Lung microvascular endothelial cell (primary cell): ENCODE measurements at places on chromosomes 3 and 15.
A peak's percentile ranks its signal among the peaks of the same experiment; 100 is the strongest.

GRCh38 chr3:16616083-16616482 is 10.9 kb upstream of the DAZL start:
- DNase-seq: no peak

- DNase-seq: no peak
Measured at GRCh38 chr15:93671387-93671943, 559.9 kb upstream of the MCTP2 start.

DNA sequence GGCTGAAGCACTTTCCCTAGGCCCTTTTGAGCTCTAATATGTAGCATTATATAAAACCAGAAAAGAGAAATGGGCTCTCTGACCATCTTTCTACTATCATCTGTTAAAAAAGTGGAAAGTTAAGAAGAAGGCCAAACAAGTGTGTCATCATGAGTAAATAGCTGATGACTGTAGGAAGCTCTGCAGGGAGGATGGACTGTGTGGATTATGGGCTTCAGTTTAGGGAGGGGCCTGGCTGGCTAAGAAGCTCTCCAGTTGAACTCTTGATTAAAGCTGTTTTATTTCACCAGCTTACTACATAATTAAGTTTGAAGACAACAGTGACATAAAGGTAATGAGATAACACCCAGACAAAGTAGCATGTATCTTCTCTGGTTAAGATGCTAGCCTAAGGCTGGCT is 30.6 kb downstream of the INTS14 start:
- DNase-seq: peak; percentile 28

- DNase-seq: no peak
Measured at GRCh38 chr3:23612296-23612891, 193.4 kb upstream of the UBE2E1 start.

DNA sequence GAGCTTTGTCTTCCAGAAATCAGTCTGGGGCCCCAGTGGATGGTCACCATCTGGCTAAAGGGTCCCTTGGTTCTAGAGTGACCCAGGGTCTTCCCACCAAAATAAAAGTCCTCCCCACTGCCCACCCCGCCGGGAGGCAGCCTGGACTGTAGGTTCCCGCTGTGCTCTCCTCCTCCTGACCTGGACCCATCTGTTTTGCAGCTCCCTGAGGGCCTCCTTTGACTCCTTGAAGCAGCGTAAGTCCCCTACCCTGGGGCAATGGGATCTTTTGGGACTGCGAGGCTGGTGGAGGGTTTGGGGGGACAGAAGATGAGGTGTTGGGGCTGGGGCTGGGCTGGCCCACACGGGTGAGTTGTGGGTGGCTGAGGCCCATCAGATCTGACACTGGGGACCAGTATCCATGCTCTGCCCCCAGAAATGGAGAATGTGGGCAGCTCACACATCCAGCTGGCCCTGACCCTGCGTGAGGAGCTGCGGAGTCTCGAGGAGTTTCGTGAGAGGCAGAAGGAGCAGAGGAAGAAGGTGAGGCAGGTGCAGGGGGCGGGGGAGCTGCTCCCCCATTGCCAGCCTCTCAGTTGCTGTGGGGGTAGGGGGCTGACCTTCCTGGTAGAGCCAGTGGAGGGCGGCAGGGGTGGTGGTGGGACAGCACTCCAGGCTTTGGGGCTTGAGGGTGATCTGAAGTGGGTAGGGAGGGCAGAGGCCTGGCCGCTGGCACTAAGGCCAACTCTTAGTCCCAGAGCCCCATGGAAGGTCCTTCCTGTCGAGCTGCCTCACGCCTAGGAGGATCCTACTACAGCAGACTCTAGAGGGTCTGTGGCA is 30.4 kb downstream of the PSTPIP1 start:
- DNase-seq: no peak

GRCh38 chr3:46361408-46362283 is 7.7 kb downstream of the CCR2 start:
- DNase-seq: no peak

DNA sequence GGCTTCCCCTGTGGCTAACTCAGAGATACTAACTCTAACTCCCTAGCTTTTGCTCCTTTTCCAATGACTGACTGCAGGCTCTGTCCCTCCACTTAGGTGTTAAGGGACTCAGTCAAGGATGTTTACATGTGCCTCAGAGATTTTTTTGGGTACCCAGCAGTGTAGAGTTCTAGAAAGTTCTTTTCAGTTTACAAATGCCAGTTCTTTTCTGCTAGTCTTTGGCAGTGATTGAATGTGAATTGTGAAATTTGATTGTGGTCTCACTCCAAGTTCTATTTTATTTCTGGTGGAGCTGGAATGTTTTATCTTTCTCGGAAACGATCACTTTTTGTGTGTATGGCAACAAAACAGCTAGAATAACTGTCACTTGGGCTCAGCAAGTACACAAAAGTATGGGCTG is 60.6 kb downstream of the IL1RAP start:
- DNase-seq: no peak

DNA sequence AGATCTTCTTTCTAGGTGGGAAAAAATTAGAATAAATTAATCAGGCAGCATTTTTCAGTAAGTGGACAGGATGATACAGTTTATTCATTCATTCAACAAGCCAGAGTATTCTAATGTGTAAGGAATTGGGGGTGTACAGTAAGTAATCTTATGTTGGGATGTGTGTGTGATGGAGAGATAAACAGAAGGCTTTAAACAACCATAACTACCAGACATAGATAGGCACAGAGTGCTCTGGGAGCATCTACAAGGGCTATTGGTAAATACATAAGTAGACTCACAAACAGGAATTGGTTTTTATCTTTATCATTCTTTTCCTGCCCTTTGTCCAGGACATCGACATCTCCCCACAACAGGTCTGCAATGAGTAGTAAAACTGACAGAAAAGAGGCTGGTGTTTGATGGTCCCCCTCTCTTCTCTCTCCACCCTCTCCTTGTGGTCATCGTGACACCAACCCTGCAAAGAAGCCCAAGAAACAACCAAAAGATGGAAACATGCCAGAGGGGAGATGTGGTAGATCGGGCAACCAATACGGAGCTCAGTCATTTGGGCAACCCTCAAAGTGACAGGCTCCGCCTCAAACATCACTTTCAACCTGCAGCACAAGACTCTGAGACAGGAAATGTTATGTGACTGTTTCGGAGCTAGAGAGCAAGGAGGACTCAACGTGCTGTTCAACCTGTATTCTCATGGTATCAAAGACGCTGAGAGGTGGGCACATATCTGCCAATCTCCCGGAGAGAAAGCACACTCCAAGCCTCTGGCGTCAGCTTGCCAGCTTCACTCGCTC is 28.7 kb upstream of the B3GNT5 start:
- no peak for DNase-seq

DNA sequence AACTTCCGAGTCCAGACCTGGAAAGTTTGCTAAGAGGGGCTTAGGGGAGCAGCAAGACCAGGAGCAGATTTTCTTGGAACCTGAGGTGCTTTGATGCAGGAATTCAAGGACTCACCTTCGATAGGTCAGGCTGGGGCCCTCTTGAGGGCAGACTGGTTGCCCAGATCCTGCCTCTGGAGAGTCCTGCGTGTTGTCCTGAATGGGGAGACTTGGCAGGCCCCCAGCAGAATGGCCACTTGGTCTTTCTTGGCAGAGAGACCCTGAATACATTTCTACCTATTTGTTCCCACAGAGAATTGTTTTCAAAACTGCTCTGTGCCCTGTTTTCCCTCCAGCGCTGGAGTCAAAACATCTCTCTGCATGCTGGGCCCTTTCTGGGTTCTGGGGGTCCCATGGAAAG is 4.2 kb downstream of the KLF13 start:
- no peak for DNase-seq
